ENCODE measurements at places on chromosomes 3 and 15.
A peak's percentile ranks its signal among the peaks of the same experiment; 100 is the strongest.

- H3K4me1 ChIP-seq: no peaks in the 10 kb centered on the region
- DNase-seq: no peak
- H3K4me3 ChIP-seq: no peak overlapping the region
- H3K27me3 ChIP-seq: no peaks in the 10 kb centered on the region
- H3K27ac ChIP-seq: no peak overlapping the region
Measured at GRCh38 chr15:41634072-41634626, 26.1 kb upstream of the MGA start.

DNA sequence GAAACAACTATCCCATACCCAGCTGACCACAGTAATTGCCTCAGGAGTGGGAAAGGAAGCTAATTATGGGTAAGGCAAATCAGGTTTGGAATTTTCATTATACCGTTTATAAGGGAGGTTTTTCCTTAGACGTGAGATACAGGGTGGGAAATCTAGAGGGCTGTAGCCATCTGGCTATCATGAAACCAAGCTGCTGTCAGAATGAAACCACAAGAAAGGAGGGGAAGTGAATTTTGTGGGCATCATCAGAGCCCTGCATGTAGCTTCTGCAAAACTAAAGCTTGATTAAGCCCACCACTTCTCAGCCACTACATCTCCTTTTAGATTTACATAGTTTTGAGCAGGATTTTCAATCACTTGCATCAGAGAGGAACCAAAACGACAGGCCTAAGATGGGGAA, 893.5 kb downstream of the TUSC7 start:
- no peaks in the 10 kb centered on the region for H3K27me3 ChIP-seq
- no peak overlapping the region for H3K27ac ChIP-seq
- no peak overlapping the region for H3K4me3 ChIP-seq
- no peaks in the 10 kb centered on the region for H3K36me3 ChIP-seq
- no peak for DNase-seq

DNA sequence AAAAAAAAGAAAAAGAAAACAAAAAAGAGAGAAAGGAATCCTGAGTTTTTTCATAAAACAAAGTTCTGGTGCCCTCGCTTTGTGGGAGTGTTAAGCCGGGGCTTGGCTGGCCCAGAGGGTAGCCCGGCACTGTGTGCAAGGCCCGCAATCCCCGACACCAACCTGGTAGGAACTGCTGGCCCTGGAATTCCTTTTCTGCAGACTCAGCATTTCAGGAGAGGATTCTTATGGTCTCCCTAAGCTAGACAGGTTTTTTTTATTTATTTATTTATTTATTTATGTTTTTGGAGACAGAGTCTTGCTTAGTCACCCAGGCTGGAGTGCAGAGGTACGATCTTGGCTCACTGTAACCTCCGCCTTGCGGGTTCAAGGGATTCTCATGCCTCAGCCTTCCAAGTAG, 238.8 kb downstream of the PDCD6IP start:
- no peaks in the 10 kb centered on the region for H3K27me3 ChIP-seq
- no peak overlapping the region for H3K4me3 ChIP-seq
- no peaks in the 10 kb centered on the region for H3K4me1 ChIP-seq
- no peak overlapping the region for H3K27ac ChIP-seq
- no peaks in the 10 kb centered on the region for H3K36me3 ChIP-seq
- DNase-seq: no peak

GRCh38 chr15:95298729-95299128, 1031.8 kb upstream of the NR2F2 start:
- H3K36me3 ChIP-seq: no peaks in the 10 kb centered on the region
- no peak overlapping the region for H3K4me3 ChIP-seq
- H3K4me1 ChIP-seq: peaks cover 2% of the 10 kb centered on the region
- no peak overlapping the region for H3K27ac ChIP-seq
- no peaks in the 10 kb centered on the region for H3K27me3 ChIP-seq
- no peak for DNase-seq

DNA sequence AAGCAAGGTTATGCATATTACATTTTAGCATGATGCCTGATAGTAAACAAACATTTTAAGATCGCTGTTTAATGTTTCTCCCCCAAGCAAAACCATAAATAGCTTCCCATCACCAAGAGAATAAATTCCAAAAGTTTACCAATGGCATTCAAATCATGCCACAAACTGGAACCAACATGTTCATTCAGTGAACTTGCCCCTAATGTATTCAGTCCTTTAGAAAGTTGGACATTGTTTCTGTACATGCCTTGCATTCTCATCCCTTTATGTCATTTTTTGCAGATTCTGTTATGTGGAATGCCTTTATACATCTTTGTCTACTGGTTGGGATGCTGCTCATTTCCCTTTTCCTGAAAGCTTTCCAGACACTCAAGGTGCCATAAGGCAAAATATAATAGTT, 105.5 kb downstream of the PYDC2 start:
- no peak overlapping the region for H3K4me3 ChIP-seq
- no peaks in the 10 kb centered on the region for H3K27me3 ChIP-seq
- no peak for DNase-seq
- no peak overlapping the region for H3K27ac ChIP-seq
- H3K36me3 ChIP-seq: no peaks in the 10 kb centered on the region

DNA sequence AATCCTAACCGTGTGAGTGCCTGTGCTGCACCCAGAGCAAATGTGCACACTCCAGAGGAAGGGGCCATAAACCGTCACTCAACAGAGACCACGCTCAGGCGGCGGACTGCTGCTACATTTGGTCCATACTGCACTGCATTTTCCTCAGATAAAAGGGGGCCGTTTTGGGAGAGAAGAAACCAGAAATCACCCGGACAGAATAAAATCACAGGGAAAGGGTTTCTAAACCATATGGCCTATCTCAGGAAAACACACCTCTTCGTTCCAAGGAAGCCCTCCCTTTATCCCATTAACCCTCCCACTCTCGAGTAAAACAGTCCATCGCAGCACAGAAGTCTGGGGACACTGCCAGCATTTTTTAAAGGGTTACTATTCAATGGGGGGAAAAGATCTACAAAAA, 7.6 kb downstream of the IL17RD start:
- H3K4me1 ChIP-seq: no peaks in the 10 kb centered on the region
- H3K36me3 ChIP-seq: no peaks in the 10 kb centered on the region
- H3K27me3 ChIP-seq: no peaks in the 10 kb centered on the region
- DNase-seq: no peak
- no peak overlapping the region for H3K4me3 ChIP-seq
- no peak overlapping the region for H3K27ac ChIP-seq

- no peak overlapping the region for H3K4me3 ChIP-seq
- no peaks in the 10 kb centered on the region for H3K4me1 ChIP-seq
- no peak overlapping the region for H3K27ac ChIP-seq
- no peaks in the 10 kb centered on the region for H3K27me3 ChIP-seq
- no peak for DNase-seq
Measured at GRCh38 chr3:8595695-8596115, 48.9 kb downstream of the SSUH2 start.

DNA sequence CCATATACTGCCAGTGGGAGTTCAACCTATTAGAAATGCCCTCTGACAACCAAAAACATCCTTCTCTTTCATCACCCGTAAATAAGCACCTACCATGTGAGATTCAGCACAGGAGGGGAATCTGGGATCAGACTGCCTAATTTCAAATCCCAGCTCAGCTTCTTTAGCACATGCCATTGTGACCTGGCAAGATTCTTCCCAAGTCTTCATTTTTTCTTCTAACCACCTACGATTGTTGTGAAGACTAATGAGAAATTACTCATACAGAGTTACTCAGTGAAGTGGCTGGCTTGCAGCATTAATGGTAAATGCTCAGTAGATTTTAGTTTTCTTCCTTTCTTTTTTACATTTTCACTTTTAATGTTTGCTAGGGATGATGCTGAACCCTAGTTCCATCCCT, 176.7 kb downstream of the PDZRN3 start:
- H3K36me3 ChIP-seq: no peaks in the 10 kb centered on the region
- no peak for DNase-seq
- H3K4me1 ChIP-seq: no peaks in the 10 kb centered on the region
- no peak overlapping the region for H3K27ac ChIP-seq
- no peak overlapping the region for H3K4me3 ChIP-seq

DNA sequence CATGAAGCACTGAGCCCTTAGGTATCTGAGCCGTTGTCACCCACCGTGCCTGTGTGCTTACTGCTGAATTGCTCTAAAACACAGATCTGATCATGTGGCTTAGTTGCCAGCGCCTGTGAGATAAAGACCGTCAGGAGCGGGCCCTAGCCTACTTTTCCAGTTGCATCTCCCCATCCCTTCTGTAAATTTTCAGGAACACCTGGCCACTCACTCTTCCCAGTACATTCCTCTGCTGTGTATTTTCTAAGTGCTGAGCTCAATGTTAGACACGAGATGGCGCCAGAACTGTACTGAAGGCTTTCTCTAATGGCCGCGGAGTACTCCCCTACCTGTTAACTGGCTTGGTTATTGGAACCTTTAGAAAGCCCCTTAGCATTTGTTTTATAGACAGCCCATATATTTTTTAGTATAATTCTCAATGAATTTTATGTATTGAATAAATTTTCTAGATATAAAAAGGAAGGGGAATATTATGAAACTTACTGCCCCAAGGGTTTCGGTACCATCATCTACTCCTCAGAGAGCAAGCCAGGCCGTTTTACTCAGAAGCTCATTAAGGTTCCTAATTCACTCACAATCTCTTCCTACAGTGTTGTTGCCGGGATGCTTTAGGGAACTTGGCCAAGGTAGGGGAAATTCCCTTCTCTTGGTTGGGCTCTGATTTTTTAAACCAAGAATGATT, 16.7 kb upstream of the WNT7A start:
- no peak overlapping the region for H3K27ac ChIP-seq
- H3K4me3 ChIP-seq: peak overlapping the region; percentile 50
- H3K27me3 ChIP-seq: no peaks in the 10 kb centered on the region
- H3K36me3 ChIP-seq: no peaks in the 10 kb centered on the region
- DNase-seq: no peak
- H3K4me1 ChIP-seq: no peaks in the 10 kb centered on the region

DNA sequence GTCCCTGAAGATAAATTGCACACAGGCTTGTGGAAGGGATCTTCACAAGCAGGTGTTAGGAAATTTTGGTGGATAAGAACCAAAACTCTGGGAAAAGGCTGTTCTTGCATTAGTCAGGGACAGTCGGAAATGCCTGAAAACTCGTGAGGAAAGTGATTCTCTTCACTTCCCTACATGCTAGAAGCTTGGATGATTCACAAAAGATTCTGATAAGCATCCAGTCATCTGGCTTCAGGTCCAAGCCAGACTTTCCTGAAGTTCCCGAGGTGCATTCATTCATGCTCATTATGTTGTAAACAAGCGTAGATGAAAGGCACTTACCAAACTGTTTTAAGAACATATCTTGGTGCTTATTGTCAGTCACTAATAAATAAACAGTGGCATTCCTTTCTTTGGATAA, 1028.7 kb downstream of the NTRK3 start:
- H3K27ac ChIP-seq: no peak overlapping the region
- no peaks in the 10 kb centered on the region for H3K27me3 ChIP-seq
- H3K4me3 ChIP-seq: no peak overlapping the region

DNA sequence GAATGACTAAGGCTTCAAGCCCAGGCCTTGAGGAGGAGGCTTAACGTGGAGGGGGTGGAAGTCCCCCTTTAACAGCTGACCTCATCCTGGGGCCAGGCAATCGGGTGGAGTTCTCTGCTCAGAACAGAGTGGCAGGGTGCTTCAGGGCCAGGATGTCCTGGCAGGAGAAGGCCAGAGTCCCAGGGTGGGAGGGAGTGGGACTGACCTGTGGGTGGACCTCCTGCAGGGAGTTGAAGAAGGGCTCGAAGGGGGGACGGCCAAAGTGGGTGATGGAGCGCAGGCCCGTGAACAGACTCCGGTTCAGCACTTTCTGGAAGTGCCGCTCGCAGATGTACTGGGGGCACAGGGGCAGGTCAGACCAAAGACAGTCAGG, 19.6 kb downstream of the DUOX2 start:
- no peaks in the 10 kb centered on the region for H3K4me1 ChIP-seq
- no peak overlapping the region for H3K27ac ChIP-seq
- DNase-seq: no peak

DNA sequence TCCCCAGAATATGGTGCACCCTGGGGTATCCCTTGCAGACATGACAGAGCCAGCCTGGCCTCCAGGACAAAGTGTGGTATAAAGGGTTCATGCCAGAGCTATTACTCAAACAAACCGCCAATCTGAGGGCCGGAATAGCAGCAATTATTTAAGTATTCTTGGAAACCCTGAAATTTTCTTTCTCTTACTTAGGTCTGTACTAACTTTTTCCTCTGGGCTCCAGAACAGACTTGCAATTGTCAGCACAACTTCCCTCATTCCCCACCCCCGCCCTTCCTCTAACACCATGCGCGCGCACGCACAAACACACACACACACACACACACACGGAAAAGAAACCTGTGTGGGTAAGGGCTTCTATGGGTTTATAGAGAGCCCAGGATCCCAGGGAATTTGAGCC, 56.3 kb downstream of the ISG20 start:
- no peaks in the 10 kb centered on the region for H3K36me3 ChIP-seq
- no peaks in the 10 kb centered on the region for H3K27me3 ChIP-seq
- H3K27ac ChIP-seq: no peak overlapping the region

GRCh38 chr3:40925231-40925630, 274.1 kb upstream of the CTNNB1 start:
- no peak overlapping the region for H3K27ac ChIP-seq
- no peak for DNase-seq
- H3K27me3 ChIP-seq: no peaks in the 10 kb centered on the region
- H3K36me3 ChIP-seq: no peaks in the 10 kb centered on the region
- no peak overlapping the region for H3K4me3 ChIP-seq

- no peaks in the 10 kb centered on the region for H3K36me3 ChIP-seq
- no peak for DNase-seq
- no peak overlapping the region for H3K27ac ChIP-seq
- H3K4me1 ChIP-seq: no peaks in the 10 kb centered on the region
Measured at GRCh38 chr3:4551794-4552442, 58.8 kb downstream of the ITPR1 start.

DNA sequence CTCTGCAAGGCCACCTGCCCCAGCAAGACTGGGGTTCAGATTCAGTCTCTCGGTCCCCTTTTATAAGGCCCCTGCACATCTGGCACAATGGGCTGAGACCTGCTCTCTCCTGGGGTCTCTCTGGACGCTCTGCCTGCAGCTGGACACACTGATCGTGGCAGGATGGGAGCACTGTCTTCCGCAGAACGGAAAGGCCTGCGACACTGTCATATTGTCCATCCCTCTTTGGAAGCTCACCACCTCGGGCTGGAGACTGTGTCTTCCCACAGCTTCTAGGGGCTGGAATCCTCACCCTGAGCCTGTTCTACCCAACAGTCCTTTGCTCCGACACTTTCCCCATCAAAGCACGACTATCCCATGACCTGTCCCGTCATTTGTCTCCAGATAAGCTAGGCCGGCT, 11.5 kb upstream of the IGDCC4 start:
- no peaks in the 10 kb centered on the region for H3K27me3 ChIP-seq
- no peaks in the 10 kb centered on the region for H3K36me3 ChIP-seq
- H3K27ac ChIP-seq: no peak overlapping the region
- DNase-seq: no peak

- no peaks in the 10 kb centered on the region for H3K27me3 ChIP-seq
- no peak overlapping the region for H3K4me3 ChIP-seq
- no peaks in the 10 kb centered on the region for H3K36me3 ChIP-seq
- no peak for DNase-seq
- H3K4me1 ChIP-seq: no peaks in the 10 kb centered on the region
Measured at GRCh38 chr3:125186800-125187598, 25.5 kb downstream of the SLC12A8 start.

DNA sequence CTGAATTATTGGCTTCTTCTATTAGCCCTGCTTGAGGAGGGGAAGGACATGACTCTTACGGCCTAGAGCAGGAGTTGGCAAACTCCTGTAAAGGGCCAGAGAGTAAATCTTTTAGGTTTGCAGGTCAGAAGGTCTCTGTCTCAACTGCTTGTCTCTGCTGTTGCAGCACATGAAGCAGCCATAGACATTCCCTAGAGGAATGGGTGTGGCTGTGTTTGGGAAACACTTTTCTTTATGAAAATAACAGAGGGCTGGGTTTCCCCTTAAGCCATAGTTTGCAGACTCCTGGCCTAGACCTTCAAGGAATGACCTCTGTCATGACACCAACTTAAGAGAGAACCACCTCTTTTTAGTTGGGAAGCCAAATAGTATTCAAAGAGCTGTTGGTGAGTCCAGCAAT, 10.3 kb downstream of the TRAK1 start:
- H3K4me1 ChIP-seq: peaks cover 24% of the 10 kb centered on the region
- H3K36me3 ChIP-seq: no peaks in the 10 kb centered on the region
- H3K27me3 ChIP-seq: no peaks in the 10 kb centered on the region
